Heart left ventricle (tissue), 16 donors: ENCODE measurements at places on chromosomes 7 and 10. TPM values are rescaled to one million over a fixed set of nuclear protein-coding genes. Genes with fewer than 3 reads are reported as not detected.

Gene ZP3
- total RNA-seq, result 0.77 TPM

GRCh38 chr7:38049679-38050078 is 128.4 kb upstream of the STARD3NL start:
- peak; percentile 24 for DNase-seq

GRCh38 chr7:140696024-140696679 is 356 bp upstream of the NDUFB2 start:
- DNase-seq, result peak; percentile 97

DNA sequence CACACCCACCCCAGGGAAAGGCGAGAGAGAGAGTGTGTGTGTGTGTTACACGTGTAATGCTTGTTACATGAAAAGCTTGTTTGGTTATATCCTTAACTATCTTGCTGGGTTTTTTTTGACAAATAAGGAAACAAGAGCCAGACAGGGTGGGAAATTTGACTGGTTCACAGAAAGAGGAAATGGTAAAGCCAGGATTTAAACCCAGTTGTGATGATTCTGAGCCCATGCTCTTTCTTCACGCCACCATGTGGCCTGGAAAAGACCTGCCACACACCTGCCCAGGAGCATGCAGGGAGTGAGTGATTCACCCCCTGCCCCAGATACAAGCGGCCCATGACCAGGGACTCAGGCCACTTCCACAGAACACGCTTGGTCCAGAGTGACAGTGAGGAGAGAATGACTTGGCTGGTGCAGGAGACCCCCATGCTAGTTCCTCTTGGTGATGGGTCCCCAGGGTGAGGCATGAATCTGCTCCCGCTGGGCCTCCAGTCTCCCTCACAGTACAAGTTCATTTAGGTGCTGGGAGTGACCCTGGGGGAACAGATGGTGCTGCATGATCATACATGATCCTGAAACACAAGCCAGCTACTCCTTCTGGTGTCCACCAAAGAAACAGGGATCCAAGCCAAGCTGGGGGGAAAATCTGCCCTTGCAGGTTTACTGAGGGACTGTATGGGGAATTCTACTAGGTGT is 21.0 kb upstream of the EIF5AL1 start:
- DNase-seq, result no peak

DNA sequence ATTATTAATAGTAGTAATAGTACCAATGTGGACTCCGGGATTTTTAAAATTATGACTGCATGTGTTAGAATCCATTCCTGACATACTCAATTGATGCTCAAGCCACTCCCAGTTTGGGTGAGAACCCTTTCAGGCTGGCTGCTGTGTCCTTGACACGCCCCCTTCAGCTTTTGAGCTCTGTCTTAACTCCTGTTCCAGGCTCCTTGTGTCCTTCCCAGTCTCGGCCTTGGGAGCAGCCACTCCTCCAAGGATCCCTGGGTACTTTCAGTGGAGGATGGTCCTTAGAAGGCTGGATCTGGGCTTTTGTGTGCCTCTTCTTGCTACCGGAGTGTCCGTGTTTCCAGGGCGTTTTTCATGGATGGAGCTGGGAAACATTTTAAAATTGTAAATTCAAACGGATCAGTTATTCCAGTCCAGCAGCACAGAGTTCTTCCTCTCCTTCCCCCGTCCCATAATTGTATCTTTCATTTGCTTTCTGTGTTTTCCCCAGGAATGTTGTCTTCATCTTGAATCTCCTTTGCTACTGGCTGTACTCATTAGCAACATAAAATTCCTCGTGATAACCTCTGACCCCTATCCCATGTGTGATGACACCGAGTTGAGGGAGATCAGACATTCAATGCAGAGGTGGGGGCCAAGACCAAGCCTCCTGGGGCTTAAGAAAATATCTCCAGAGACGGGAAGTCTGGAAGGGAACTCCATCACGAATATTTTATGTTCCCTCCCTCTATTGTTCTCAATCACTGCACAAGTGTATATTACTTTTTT is 40.0 kb upstream of the PFKFB3 start:
- peak; percentile 51 for DNase-seq

Gene THSD7A
- total RNA-seq, result 1.6 TPM

GRCh38 chr10:99535764-99536337 is 3.1 kb downstream of the NKX2-3 start:
- no peak for DNase-seq

Gene ELAPOR2
- 9.9 TPM for total RNA-seq

Gene HOXA3
- not detected for total RNA-seq

DNA sequence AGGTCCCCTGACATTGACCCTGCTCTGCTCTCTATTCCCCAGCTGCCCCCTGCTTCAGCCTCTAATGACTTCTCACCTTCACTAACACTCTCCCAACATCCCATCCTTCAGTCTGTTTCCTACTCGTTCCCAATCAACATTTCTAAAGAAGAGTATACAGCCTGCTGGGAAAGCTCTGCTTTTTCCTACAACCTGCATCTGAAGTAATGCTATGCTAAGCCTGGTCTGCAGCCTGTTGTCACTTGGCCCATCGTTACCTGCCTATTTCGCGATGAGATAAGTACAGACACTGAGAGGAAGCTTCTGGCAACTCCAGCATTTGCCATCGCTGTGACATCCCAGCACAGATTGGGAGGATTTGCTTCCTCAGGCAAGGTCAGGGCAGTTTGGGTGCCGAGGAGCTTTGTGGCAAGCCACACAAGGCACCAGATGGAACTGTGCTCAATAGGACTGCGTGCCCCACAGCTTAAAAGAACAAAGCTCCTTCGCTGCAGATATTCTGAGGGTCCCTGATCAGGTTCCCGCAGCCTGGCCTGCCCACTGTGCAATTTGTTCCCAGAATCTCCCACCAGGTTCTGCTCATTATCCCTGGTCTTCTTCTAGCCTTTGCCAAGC is 51.4 kb downstream of the PKD1L1 start:
- DNase-seq, result no peak

GRCh38 chr7:74220229-74220628 is 10.4 kb downstream of the LAT2 start:
- no peak for DNase-seq

Gene PRKG1
- total RNA-seq, result 37.3 TPM

DNA sequence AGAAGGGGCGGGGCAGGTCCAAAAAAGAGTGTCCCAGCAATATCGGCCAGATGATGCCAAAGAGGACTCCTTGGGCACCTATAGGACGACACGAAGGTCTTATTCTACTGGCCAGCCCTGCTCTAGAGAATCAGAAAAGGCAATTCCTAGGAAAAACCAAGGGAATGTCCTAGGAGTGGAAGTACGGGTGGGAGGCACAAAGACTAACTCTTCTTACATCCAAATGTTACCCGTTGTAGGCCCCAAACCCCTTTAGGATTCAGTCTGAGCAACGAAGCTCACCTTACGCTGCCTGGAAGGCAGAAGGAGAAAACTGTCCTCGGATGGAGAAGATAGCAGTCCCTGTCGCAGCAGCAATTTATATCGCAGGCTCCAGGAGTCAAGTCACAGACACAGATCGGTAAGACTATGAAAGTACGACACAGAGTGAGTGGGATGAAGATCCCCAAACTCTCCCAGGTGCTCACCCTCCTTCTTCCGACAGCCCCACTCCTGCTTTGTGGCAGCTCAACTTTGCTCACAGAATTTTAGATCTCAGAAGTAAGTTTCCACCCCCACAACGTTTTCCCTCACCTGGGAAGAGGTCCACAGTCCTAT is 558 bp downstream of the TCTN3 start:
- no peak for DNase-seq

DNA sequence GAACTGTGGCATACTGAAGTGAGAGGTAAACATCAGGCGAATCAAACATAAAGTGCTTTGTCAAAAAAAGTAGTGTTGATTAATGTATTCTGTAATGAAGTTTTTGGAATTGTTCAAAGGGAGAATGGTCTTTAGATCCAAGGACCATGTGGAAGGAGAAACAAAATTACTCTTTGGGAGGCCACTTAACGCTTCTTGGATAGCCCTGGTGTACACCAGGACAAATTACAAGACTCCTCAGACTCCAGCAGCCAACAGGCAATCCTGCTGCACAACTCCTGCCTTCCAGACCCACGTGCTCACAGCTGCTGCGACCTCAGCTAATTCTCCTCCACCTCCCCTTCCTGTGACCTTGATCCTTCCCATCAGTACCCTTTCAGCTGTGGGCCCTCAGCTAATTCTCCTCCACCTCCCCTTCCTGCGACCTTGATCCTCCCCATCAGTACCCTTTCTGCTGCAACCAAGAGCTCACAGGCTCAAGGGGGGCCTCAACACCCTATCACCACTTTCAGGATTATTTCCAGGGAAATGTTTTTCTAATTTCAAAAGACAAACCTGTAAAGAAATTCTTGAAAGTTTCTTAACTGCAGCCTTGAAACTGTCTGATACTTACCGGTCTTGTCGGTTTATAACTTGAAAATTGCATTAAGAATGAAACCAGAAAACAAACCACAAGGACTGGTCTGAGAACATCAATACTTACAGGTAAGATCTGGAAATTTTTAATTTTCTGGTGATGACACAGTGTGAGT is 29.7 kb upstream of the DDC start:
- no peak for DNase-seq

- DNase-seq, result no peak
These were observed 106.6 kb upstream of the CELF2 start for GRCh38 chr10:10911035-10911434.

Gene TMEM270
- not detected for total RNA-seq

GRCh38 chr10:73894245-73894971 is 16.5 kb upstream of the PLAU start:
- no peak for DNase-seq

Gene SLC26A3
- total RNA-seq, result not detected

GRCh38 chr7:6246251-6246917 is 26.0 kb downstream of the CYTH3 start:
- no peak for DNase-seq

GRCh38 chr10:35089611-35090161 is 455 bp downstream of the CUL2 start:
- DNase-seq, result no peak

DNA sequence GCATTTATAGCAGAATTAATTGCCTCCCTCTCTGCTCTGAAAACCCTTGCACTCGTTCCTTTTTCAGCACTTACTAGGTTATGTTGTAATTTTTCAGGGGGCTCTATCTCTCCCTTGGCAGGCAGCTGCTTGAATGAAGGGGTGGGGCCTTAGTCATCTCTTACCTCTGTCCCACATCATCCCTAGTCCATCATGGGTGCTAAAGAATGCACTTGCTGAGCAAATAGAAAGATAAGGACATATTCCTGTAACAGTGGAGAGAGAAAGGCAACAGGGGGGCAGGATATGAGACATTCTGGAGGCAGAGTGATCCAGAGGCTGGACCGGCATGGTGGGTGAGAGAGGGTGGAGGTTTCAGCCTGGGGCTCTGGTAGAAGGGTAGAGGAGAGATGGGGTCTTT is 60.0 kb downstream of the MINDY4 start:
- DNase-seq, result no peak
